CD4-positive, alpha-beta T cell treated with Interleukin-6 for 4 hours (primary cell): ENCODE measurements at places on chromosomes 13 and 19.

- DNase-seq: no peak
Observed at GRCh38 chr13:40874138-40874779, 84.8 kb downstream of the SLC25A15 start.

DNA sequence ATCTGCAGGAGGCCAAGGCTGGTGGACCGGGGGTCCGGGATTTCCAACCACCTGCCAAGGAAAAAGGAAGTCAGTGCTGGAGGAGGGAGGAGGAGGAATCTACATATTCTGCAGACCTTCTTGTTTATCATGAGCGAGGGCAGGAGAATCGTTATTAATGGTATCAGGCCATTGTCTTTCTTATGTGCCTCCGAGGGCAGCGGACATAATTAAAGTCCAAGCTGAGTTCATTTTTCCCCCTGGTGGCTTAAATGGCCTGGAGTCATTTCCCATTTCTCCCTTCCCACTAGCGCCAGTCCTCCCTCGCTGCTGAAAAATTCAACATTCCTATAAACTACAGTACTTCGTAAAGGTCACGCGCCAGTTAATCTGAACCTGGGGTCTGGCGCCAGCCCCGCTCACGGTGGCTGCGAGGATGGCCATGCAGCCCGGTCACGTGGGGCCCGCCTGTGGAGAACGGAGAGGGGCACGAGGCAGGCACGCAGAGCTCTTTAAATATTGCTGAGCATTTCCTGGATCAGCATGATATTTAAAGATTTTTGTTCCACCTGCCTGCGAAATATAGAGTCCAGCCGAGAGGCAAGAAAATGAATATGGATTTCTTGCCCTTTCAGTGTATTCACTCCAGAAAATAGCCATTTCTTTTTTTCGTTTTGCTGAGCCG lies 85.2 kb upstream of the PCDH8 start:
- no peak for DNase-seq

- no peak for DNase-seq
Observed at GRCh38 chr13:48902368-48902767, 73.3 kb upstream of the FNDC3A start.

DNA sequence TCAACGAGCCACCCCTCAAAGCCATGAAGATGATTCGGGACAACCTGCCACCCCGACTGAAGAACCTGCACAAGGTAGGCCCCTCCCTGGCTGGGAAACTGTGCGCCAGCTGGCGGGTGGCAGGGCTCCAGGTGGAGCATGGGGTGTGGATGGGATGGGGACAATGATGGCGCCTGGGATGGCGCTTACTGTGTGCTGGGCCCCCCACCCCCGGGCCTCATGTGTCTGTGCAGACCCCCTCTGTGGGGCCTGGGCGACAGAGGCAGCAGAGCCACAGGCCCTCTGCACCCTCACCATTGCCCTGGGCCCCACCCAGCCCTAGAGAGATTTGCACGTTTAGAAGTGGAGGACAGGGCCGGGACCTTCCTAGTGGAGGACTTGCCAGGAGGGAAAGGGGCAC lies 19.0 kb upstream of the NCCRP1 start:
- no peak for DNase-seq

DNA sequence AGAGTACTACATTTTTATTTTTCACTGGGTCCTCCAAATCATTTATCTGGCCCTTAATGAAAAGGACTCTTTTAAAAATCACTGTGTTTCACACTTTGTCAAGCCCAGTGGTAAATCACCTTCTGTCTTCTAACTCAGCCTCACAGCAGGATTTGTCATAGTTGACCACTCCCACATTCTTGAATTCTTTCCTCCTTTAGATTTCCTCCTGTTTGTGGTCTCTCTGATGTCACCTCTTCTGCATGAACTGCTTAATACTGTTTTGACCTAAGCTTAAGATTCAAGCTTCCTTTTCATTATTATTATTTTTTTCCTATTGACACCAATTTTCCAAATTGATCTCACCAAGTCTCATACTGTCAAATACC lies 899.8 kb upstream of the MIR17HG start:
- no peak for DNase-seq

DNA sequence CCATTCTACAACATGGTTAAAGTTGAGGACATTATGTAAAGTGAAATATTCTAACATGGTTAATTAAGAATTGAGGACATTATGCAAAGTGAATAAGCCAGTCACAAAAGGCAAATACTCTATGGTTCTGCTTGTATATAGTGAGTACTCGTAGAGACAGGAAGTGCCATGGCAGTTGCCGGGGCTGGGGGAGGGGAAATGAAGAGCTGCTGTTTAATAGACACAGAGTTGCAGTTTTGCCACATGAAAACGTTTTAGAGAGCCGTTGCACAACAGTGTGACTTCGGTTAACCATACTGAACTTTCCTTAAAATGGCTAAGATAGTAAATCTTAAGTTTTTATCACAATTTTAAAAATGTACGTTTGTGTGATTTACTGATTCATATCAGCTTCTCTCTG lies 176.9 kb downstream of the SHISA2 start:
- peak; percentile 79 for DNase-seq

DNA sequence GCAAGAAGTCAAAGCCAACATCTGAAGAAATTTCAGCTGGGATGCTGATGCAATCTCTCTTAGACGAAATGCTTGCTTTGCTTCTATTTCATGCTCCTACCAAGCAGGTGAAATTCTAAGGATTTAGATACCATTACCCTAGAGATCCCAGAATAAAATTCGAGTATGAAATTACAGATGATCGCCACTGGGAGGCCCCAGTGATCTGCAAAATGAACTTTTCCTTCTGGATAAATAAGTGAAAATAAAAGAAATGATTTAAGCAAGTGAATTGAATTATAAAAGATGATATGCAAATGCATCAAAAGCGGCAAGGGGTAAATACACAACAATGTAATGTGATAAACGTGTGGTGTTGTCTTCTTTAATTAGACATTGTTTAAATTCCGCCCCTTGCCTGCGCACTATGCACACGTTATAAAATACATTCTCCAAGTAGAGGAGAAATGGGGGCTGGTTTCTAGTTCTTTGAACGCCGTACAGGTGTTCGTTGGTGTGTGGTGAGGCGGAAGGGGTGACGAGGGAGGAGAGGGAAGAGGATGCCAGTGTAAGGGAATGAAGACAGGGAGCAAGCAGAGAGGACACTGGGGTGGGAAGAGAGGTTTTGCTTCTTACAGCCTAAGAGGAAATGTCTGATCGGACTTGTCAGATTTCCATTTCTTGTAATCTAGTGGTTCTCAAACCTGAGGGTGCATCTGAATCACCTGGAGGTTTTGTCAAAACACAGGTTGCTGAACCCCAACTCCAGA lies 58.0 kb downstream of the ERCC5 start:
- no peak for DNase-seq

DNA sequence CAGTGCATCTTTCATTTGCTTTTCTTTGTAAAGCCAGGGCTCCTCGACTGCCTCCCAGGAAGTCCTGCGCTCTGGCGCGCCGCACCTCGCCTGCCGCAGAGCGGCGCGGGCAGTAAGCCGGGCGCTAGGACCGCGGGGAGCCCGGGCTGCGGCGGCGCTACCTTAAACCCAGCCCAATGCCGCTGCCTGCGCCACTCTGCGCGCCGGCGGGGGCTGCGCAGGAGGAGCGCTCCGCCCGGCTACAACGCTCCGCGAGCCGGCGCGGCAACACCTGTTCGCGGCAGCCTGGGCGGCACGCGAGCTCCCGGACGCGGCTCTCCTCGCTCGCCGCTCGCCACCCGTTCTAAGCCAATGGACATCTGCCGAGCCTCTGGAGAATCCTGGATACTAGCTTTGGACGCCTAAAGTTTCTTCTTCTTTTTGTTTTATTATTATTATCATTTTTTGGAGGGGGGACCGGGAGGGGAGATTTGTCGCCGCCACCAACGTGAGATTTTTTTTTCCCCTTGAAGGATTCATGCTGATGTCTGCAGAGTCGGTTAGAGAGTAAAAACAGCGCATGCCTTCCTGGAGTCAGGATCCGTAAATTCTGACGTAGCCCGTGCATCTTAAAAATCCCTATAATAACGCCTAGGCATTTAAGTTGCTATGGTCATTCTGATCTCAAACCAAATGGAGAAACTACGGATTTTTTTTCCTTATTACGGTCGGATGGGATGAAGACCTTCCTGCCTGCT lies at the start of gene FGF9:
Gene FGF9, plus strand, starts transcription at position 191 of the 737 bp plus-strand sequence. CDS start 840 bp downstream, outside the sequence.
- DNase-seq: peak; percentile 84

DNA sequence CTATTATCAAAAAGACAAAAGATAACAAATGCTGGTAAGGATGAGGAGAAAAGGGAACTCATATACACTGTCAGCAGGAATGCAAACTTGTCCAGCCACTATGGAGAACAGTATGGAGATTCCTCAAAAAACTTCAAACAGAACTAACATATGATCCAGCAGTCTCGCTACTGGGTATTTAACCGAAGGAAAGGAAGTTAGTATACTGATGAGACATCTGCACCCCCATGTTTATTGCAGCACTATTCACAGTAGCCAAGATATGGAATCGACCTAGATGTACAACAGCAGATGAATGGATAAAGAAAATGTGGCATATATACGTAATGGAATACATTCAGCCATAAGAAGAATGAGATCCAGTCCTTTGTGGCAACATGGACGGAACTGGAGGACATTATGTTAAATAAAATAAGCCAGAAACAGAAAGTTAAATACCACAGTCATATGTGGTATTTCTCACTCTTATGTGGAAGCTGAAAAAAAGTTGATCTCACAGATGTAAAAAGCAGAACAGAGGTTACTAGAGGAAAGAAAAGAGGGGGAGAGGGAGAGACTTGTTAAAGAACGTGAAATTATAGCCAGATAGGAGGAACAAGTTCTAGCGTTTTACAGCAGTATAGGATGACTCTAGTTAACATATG lies 83.2 kb downstream of the RUBCNL start:
- no peak for DNase-seq

DNA sequence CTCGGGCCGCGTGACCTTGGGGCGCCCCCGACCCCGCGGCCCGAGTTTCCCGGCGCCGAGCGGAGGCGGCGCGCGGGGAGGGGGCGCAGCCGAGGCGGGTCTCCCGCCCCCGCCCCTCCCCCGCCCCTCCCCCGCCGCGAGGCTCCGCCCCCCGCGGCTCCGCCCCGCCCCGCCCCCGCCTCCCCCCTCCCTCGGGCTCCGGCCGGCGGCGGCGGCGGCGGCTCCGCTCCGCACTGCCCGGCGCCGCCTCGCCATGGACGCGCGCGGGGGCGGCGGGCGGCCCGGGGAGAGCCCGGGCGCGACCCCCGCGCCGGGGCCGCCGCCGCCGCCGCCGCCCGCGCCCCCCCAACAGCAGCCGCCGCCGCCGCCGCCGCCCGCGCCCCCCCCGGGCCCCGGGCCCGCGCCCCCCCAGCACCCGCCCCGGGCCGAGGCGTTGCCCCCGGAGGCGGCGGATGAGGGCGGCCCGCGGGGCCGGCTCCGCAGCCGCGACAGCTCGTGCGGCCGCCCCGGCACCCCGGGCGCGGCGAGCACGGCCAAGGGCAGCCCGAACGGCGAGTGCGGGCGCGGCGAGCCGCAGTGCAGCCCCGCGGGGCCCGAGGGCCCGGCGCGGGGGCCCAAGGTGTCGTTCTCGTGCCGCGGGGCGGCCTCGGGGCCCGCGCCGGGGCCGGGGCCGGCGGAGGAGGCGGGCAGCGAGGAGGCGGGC lies at the start of gene HCN2:
Gene HCN2, plus strand, starts transcription at position 189 of the 703 bp plus-strand sequence. Its CDS starts 65 bp downstream, at position 254.
- no peak for DNase-seq

DNA sequence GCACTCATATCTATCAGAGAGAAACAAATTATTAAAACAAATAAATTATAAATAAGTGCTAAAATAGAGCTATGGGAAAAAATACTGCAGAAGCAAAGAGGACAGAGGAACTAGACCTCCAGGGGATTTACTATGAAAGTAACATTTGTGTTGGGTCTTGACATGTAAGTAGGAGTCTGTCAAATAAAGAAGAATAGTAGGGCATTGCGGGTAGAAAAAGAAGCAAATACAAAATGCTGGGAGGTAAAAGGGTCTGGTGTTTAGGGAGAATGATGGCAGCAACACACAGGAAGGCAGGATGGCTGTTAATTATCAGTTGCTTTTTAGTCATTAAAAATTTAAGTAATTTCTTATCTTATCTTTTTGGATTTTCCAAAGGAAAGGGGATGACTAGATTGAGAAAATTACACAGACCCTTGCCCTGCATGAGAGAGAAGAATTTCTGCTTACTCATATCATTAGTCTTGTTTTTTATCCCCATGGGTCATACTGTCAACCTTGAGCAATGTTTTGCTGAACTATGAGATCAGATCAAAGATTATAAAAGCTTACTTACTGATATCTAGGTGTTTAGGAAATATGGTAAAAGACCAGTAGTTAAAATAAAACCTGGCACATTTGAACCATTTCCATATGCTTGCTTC lies 472.7 kb downstream of the DIAPH3 start:
- DNase-seq: no peak

DNA sequence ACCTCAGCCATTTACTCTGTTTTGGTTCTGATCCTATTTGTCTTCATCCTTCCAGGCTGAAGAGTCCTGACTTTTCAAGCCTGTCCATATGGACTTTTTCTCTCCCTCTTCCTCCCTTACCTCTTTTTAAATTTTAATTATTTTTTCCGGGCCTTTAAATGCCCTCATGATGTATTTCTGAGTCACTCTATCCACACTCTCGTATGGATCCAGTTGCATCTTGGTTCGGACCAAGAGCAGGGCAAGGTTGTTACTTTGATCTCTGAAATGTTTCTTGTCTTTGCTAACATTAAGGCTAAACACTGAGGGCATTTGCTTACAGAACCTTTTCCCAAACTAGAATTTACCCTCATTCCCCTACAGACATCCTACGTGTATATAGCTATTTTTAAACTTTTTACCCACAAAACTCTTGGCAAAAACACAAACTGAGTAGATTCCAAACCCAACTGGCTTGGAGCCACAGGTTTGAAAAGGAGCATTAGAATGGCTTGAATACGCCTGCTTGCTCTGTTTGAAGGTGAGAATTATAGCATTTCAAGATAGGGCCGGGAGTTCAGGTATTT lies 47.4 kb upstream of the SERPINE3 start:
- DNase-seq: no peak

DNA sequence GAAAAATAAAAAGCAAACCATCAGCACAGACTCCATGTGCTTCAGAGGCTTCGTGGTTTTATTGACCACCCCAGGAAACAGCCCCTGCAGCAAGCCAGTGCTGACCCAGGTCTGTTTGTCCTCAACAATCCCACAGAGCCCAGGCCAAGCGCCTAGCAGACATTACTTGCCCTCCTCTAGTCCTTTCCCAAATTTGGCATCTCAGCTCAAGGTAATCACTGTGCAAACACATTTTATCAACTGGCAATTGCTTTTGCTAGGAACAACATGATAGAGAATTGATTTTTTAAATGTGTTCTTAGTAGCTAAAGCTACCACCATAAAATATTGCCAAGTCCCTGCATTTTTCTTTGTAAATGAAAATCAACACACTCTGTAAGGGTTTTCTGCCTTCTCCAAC lies 121.8 kb downstream of the STOML3 start:
- DNase-seq: no peak

DNA sequence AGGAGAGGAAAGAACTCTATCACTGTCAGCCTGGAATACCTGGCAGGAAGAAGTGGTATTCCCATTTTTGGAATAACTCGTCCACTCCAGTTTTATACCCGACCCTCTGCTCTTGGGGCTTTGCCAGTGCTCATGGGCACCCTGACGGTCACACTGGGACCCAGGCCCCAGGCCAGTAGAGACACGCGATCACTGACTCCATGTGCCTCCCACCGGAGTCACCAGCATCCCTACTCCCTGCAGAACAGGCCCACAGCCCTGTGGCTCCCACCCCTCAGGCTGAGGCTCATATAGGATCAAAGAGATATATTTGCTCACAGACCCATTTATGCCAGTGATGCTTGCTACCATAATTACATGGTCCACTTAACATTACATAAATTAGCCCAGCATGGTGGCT lies 3.5 kb downstream of the GRTP1 start:
- no peak for DNase-seq

GRCh38 chr13:60229708-60230272 lies 66.1 kb upstream of the DIAPH3 start:
- DNase-seq: no peak

GRCh38 chr13:30936971-30937370 lies 4.5 kb downstream of the TEX26 start:
- no peak for DNase-seq
